Stimulated activated CD8-positive, alpha-beta memory T cell treated with anti-CD3 and anti-CD28 coated beads, Interleukin-7, amount 100 ng/mL, for 1 hour (primary cell): ENCODE measurements at places on chromosomes 1 and 21.
A peak's percentile ranks its signal among the peaks of the same experiment; 100 is the strongest.

- no peak for DNase-seq
Measured at GRCh38 chr1:233614173-233614742, 352 bp downstream of the KCNK1 start.

DNA sequence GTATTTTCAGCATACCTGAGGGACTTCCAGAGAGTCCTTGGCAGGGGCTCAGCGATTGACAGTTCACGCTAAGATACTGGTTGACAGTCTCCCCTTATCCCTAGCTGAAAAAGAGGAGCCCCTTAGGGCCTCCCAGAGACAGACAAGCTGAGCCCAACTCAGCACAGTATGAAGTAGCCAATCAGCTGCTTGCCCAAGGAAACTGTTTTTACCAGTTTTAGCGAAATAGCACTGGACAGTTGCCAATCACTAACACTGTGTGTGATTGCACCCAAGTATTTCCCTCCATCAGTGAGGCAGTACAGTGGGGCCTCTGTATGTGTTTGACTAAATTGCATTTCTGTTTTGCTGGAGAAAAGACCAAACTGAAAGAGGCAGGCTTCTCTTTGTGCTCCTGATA is 27.0 kb downstream of the KHDRBS1 start:
- DNase-seq = no peak

GRCh38 chr1:157000686-157001085 is 44.9 kb downstream of the ARHGEF11 start:
- DNase-seq = no peak

GRCh38 chr21:28283641-28284490 is 708.8 kb downstream of the LTN1 start:
- DNase-seq = no peak

DNA sequence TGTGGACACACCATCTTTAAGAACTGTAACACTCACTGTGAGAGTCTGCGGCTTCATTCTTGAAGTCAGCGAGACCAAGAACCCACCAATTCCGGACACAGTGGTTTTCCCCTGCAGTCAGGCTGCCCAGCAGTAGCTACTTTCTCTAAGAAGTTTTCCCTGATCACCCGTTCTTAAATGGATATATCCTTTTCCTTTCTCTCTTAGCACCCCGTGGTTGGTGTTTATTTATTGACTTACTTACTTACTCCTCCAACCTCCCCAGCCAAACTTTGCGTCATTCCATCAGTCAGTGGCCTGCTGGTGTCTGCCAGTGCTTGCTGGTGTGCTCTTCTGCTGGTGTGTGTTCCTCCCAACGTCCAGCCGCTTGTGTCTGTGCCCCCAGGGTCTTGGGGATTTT is 264.8 kb downstream of the GPR52 start:
- no peak for DNase-seq

GRCh38 chr1:247358920-247359319 is 27.3 kb upstream of the ZNF496 start:
- DNase-seq = no peak

- no peak for DNase-seq
Measured at GRCh38 chr1:200931776-200932175, 37.1 kb downstream of the INAVA start.

- no peak for DNase-seq
Measured at GRCh38 chr1:234969011-234969441, 159.6 kb downstream of the TOMM20 start.

GRCh38 chr1:202235856-202236837 is 42.5 kb downstream of the LGR6 start:
- DNase-seq = peak; percentile 43

- no peak for DNase-seq
Measured at GRCh38 chr1:199746666-199747384, 280.7 kb upstream of the NR5A2 start.

- DNase-seq = no peak
Measured at GRCh38 chr1:181483285-181484195, at the start of gene CACNA1E. CACNA1E (plus strand) TSS chr1:181483517; CDS start chr1:181483745, 228 bp downstream.

DNA sequence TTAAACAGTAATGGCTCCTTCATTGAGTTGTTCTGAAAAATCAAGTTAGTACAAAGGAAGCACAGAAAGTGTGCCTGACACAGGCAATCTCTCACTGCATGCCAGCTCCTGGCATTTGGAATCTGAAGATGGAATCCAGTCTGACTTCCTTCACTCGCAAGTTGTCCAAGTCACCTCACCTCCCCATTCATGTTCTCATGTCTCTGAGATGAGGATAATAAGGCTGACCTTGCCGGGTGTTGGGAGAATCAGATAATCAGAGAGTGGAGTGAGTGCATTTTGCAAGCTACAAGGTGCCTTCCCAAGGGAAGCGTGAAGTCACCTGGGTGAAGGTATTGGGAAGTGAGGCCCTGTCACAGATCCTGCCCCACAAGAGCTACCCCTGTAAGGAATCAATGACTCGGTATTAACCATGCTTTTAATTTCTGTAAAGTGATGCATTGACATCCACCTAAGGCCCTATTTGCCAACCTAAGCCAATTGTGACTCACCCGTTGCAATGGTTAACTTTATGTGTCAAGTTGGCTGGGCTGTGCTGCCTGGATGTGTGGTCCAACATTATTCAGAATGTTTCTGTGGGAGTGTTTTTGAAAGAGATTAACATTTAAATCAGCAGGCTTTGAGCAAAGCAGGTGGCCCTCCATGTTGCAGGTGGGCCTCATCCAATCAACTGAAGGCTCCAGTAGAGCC is 62.5 kb upstream of the TARBP1 start:
- DNase-seq = no peak

DNA sequence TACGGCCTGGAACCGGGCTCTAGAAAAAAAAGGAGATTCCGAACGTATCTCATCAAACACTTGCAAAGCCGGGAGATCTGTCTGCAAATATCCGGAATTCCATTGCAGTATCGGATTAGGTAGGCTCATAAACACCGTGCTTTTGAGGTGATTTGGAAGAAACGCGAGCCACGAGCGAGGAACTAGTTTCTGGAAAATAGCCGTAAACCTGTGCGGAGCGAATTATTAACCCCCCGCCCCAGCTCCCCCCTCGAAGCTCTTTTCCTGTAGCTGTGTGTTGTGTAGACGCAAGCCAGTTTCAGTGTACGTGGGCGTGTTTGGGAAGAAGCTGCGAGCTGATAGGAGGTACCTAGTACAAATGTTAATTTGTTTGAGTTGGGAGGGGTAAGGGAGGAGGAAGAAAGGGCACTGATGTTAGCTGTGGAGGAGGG is 1.1 kb downstream of the RALGPS2 start:
- peak; percentile 17 for DNase-seq

GRCh38 chr21:45534636-45535331 is 7.5 kb downstream of the SLC19A1 start:
- no peak for DNase-seq

DNA sequence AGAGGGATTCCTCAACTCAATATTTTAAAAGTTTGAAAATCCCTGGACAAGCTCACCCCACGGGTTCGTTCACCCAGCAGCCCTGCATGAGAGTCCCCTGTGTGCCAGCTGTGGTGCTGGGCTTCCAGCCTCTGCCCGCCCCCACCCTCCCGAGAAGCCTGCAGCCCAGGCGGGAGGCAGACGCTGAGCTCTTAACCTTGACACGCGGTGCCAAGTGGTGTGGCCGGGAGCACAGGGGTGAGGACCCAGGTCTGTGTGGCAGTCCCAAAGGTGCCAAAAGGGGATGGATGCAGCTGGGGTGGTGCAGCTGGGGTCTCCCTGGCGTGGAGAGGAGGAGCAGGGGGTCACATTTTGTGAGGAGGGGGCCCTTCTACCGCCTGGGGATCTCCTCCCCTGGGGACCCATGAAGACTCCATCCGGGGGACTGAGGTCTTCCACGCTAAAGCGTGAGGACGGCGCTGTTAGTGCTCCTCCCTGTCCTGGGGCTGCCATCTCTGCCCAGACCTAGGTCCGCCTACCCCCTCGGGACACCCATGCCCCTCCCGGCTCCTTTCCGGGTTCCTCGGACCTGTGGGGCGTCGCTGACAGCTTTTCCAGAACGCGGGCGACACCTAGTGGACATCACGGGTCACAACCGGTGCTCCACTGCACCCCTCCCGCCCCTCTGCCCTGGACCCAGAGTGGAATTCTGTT is 12.9 kb downstream of the PLA2G2F start:
- peak; percentile 42 for DNase-seq

DNA sequence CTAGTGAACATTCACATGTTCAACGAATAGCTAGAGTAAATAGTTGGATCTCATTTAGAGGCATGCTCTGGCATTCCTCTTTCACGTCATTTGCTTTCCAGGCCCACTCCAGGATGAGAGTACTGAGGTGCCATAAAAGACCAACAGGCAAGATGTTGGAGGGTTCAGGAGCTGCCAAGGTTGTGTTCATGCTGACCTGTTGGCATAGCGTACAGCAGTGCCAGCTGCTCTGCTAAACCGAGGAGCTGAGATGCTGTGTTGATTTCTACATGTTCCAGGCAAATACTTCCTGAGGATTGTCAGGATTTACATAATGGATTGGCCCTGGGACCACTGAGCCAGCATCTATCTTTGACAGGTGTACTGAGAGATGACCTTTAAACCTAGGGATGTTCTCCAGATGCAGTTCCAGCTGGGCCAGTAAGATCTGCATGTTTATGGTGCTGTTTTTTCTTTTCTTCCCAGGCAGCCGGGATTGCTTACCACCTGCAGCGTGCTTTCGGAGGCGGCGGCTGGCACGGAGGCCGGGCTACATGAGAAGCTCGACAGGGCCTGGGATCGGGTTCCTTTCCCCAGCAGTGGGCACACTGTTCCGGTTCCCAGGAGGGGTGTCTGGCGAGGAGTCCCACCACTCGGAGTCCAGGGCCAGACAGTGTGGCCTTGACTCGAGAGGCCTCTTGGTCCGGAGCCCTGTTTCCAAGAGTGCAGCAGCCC is 66.9 kb downstream of the DISC1 start:
- DNase-seq = no peak

DNA sequence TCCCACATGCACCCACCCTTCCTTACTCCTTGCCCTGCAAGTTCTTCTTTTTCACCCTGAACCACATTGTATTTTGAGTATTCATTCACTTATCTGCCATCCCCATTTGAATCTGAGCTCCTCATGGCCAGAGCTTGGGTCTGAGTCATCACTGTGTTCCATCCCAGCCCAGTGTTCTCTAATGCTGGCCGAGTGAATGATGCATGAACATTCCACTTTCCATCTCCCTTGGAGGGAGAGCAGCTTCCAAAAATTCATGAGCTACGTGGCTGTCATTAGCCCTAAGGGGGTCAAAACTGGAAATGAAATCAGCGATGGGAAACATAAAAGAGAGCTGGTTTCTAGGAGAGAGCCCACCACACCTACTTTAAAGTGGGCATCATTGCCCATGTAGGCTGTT is 187.0 kb upstream of the USP24 start:
- DNase-seq = no peak

- peak; percentile 49 for DNase-seq
Measured at GRCh38 chr1:206489980-206490770, 17.2 kb upstream of the RASSF5 start.

DNA sequence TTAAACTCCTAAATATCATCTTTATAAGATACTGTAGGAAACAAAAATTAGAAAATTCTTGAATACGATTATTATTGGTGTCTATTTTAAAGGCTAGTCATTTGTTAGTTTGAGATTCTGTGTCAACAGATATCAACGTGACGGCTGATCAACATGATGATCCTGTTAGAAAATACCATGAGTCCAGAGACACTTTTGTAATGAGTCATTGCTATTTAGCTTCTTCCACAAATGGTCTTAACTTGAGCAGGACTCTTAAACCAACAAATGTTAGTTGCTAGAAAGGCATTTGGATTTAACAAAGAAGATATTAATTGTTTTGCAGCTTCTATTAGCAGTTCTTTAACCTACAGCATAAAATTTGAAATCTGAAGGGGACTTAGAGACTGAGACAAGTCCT is 131.2 kb downstream of the TGFB2 start:
- DNase-seq = no peak

GRCh38 chr1:185539277-185539943 is 194.8 kb upstream of the HMCN1 start:
- no peak for DNase-seq
